Stimulated activated CD8-positive, alpha-beta memory T cell treated with anti-CD3 and anti-CD28 coated beads, Interleukin-15, amount 100 ng/mL, for 24 hours (primary cell): ENCODE measurements at places on chromosomes 13 and 19.
A peak's percentile ranks its signal among the peaks of the same experiment; 100 is the strongest.

DNA sequence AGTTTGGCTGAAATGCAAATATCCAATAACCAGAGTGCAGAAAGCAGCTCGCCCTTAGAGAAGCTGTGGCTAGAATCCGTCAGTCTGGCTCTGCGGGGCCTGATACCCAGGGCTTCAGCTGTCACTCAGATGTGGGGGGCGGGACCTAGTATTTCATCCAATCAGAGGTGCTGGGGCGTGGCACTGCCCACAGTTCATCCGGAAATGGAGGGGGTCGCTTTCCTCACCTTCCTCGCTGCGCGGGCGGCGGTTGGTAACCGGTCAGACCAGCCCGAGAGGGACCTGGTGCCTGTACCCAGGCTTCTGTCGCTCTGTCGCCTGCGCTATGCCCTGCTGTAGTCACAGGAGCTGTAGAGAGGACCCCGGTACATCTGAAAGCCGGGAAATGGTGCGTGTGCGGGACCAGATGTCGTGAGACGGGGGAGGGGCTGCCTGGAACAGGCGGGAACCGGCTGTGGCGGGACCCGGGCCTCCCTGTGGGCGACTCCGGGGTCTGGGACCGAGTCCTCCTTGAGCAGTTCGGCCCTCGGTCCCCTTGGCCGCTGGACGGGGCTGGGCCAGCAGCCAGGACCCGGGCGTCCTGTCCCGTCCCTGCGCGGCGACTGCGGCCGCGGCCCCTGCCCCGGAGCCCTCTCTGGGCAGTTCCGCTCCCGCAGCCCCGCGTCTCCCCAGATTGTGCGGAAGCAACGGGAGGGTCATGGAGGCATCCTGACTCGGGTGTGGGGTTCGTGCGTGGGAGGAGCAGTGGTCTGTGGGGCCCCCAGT, at the start of gene ZNF700:
Gene ZNF700 (plus strand): TSS at position 222 of the 765 bp plus-strand sequence. CDS start 104 bp downstream, at position 326.
- peak; percentile 72 for DNase-seq

DNA sequence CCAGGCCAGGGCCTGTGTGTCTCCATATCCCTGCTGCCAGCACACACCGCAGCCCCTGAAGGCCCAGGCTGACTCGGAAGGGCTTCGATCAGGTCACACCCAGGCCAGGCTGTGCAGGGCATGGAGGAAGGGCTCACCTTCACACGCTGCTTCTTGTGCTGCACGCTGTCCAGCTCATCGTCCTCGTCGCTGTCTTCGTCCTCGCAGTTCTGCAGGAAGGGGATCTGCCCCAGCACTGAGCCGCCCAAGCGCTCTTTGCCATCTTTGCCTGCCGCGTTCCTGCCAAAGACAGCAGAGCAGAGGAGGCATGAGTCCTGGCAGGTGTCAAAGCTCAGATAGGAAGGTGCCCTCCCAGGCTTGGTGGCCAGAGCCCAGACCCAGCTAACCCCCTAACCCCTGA, 13.7 kb upstream of the PRKD2 start:
- DNase-seq: no peak

DNA sequence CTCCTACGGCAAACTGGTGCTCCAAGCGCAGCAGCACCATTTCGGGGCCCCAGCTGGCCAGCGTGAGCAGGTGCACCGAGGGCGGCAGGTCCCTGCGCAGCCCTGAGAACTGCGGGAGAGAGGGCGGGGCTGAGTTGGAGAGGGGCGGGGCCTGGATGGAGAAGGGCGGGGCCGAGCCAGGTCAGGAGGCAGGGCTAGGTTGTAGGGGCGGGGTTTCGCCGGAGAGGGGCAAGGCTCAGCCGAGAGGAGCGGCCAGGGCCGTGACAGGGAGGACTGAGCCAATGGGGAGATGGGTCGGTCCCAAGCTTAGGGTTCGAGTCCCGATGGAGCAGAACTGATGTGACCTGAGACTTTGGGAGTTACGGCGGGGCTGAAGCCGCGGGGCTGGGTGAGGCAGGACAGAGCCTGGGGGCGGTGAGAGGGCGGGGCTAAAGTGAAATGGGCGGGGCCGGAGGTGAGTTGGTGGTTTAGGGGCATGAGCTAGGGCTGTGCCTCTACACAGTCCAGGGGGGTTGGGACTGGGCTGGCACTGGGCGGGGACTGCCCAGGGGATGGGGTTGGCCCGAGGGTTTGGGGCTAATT, 19.0 kb downstream of the MAN2B1 start:
- DNase-seq: no peak

DNA sequence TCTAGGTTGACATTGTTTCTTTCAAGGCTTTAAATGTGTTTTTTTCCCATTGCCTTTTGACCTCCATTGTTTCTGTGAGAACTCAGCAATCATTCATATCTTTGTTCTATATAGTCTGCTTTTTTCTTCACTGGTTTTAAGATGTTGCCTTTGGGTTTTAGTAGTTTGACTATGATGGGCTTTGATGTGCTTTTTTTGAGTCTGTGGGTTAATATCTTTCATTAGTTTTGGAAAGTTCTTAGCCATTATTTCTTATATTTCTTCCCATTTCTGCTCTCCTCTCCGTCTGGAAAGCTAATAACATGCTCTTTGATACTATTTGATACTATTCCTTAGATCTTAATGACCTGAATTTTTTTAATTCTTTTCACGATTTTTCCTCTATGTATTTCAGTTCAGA, 32.7 kb downstream of the CCDC8 start:
- DNase-seq: no peak

DNA sequence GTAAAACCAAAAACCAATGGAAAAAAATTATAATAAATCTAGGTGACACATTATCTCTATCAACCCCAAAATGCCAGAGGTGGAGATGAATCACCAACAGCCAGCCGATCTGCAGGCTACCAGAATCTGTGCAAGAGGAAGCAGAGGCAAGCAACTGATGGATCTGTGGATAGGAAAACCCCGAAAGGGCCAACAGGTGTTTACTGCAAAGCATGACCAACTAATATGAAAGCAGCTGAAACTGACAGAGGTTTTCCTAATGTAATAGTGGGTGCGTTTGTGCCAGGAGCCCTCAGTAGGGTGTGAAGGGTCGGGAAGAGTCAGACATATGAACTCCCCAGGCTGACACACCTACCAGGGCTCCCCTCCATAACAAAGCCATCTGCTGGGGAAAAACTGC, 554.6 kb downstream of the RFC3 start:
- DNase-seq: no peak

- DNase-seq: no peak
These were observed 3.6 kb downstream of the RGCC start for GRCh38 chr13:41460930-41461329.

GRCh38 chr19:29062475-29063435, 150.2 kb downstream of the UQCRFS1 start:
- DNase-seq: no peak

- no peak for DNase-seq
These were observed 244.6 kb upstream of the SGCG start for GRCh38 chr13:22936228-22936627.

GRCh38 chr19:16216744-16217670, 19.3 kb downstream of the AP1M1 start:
- no peak for DNase-seq

GRCh38 chr19:54462655-54463530, 685 bp downstream of the LENG9 start:
- peak; percentile 34 for DNase-seq

- DNase-seq: no peak
These were observed 2.6 kb upstream of the JUNB start for GRCh38 chr19:12788682-12789097.

DNA sequence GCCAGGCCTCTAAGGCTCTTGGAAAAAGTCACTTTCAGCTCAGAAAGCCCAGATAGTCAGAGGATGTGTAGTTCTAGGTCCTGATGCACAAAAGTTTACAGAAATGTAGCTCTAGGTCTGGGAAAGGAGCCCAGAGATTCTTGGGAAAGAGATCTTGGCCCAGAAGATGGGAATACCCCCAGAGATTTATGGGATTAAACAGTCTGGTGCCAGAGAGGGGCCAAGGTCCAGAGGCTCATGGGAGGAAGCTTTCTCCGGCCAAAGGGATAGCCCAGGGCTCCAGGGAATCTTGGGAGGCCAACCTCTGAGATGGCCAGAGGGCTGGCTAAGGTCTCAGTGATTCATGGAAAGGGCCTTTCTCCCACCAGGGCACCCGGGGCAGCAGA, 15.2 kb downstream of the BCAT2 start:
- DNase-seq: no peak

DNA sequence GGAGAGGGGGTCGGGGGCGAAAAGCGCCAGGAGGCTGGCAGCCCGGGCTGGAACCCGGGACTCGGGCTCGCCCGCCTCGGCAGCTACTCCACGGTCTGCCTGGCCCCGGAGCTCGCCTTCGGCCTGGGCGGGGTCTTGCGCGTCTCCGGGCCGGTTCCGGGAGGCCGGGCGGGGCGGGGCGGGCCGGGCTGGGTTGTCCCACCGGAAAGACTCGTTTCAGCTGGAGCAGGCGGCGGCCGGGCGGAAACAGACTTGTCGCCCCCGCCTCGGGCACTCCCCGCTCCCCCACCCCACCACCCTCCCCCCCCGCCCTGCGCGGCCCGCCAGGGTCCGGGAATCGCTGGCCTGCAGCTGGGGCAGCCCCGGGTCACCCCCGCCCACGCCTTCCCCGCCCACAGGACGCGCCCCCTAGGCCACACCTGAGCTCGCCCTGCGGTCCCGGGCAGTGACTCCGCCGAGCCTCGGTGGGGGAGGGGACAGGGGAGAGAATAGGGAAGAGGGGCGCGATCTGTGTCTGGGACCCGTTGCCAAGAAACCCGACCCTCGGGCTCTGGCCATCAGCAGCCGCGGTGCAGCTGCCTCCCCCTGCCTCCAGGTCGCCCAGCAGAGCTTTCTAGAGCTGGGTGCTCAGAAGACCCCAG, 109.4 kb downstream of the KCTD15 start:
- DNase-seq: no peak

- no peak for DNase-seq
These were observed 6.3 kb downstream of the ZNF71 start for GRCh38 chr19:56601375-56601774.

- no peak for DNase-seq
These were observed 27.9 kb upstream of the FLT1 start for GRCh38 chr13:28522871-28523270.

DNA sequence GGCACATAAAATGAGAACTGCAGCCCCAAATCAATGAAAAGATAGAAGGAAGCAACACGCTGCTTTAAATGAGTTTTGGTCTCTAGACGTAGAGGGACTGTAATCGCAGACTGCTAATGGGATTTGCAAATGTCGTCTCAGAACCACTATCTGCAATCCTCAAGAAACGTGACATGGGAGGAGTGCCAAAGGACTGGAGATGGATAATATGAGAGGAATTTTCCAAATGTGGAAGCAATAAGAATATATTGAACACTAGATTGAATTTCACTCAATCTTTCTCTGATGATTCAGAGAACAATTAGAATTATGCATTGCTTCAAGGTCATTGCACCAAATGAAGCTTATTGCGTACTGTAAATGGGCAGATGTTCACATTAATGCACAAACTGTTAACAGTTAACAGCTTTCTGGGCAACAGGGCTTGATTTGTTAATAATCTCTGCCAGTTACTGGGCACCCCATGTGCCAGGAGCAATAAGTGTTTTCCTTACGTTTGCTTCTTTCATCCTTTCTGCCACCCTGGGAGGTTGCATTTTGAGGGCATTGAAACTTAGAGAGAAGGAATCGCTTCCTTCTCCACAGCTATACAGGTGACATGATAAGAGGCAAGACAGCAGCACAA, 62.8 kb upstream of the WASF3 start:
- no peak for DNase-seq

- no peak for DNase-seq
These were observed 38.8 kb downstream of the CARD8 start for GRCh38 chr19:48216933-48217332.

- no peak for DNase-seq
These were observed 3.8 kb downstream of the C13orf46 start for GRCh38 chr13:113969973-113970611.

DNA sequence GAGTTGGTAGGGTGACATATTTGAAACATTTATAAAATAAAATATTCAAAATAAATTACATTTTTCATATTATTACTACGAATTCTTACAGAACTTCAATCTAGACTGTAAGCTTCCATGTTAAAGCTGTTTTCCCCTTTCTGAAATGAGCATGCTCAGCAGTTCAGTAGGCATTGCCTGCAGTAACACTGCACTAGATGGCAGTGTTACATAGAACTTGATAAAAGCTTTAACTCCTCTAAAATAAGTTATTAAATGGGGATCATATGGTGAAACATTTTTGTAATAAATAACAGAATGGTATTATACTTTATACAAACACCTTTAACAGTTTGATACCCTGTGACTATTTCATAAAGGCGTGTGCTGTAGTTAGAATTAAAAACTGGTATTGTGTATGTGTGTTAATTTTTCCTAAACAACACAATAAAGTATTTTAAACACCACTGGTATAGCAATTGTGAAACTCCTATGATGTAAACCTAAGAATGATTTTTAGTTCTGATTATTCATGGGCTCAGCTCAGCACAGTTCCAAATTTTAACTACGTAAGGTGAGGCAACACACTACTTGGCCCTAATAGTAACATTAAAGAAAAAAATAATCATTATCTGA, 11.6 kb upstream of the GPR18 start:
- DNase-seq: no peak

GRCh38 chr13:31105020-31105795, 56.5 kb downstream of the HSPH1 start:
- DNase-seq: no peak

DNA sequence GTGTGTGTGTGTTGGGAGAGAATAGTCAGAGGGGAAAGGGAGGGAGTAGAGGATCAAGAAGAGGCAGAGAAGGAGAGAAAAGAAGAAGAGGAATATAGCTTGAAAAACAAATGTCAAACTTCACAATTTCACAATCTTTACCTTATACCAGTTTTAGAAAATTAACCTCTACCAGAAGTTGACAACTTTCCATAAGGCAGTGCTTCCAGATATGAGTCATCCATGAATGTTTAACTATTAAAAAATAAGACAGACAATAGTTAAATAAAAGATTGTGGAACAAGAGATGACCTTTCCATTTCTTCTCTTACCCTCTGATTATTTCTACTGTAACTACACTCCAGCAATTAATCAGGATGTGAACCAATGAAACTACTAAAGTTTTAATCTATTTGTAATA, 229.4 kb downstream of the ITGBL1 start:
- no peak for DNase-seq

DNA sequence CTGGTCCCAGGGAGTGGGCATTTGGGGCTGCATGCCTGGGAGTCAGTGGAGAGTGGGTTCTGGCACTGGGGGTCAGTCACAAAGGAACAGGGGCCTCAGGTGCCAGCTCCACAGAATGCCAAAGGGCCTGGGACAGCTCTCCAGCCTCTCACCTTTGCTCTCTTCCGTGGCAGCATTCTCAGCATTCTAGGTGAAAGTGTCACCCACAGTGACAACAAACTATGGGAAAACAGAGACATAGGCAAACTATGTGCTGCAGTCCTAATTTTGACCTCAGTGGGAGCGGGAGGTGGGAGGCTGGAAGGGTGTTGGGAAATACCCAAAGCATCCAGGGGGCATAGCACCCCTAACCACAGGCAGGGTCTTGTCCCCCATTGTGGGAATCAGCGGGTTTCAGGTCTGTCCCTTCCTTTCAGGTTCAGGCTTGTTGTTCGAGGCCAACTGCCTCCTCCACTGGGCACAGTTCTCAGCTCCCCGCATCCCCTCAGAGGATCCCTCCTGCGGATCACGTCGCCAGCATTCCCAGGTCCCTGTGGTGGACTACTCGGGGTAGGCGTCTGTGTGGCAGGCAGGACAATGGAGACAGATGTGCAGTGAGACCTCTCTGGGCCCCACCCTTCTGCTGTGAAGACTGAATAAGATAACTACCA, 52.4 kb downstream of the TSHZ3 start:
- no peak for DNase-seq
